ENCODE measurements at places on chromosomes 3 and 15.
A peak's percentile ranks its signal among the peaks of the same experiment; 100 is the strongest.

- peak; percentile 70 for DNase-seq
Observed at GRCh38 chr15:90001683-90002427, 731 bp downstream of the ZNF710 start.

GRCh38 chr3:121515862-121516261 lies 29.9 kb downstream of the POLQ start:
- DNase-seq, result no peak

DNA sequence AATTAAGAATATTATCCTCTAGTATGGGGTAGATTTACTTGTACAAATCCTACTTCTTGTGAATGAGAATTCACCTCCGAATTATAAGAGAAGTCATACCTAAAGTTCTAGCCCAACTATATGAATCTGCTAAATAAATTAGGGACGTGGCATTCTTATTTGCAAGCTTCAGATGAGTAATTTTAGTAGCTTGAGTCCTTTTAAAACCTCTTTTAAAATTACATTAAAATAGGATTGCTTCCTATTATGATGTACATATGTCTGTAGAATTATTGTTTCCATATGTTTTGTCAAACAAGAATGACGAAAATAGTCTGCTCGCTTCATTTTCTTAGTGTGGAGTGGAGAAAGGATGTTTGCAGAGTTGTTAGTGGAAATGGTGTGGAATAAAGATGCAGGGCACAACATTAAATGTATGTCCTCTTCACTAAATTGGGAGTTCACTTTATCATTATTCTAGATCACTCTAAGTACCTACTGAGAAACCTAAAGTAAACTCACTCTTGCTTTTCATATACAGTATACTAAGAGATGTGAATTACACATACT lies 59.4 kb downstream of the CMSS1 start:
- DNase-seq, result peak; percentile 48

GRCh38 chr15:72005483-72005882 lies 112.5 kb downstream of the MYO9A start:
- no peak for DNase-seq

- no peak for DNase-seq
Observed at GRCh38 chr3:119748991-119749390, 32.9 kb upstream of the NR1I2 start.

DNA sequence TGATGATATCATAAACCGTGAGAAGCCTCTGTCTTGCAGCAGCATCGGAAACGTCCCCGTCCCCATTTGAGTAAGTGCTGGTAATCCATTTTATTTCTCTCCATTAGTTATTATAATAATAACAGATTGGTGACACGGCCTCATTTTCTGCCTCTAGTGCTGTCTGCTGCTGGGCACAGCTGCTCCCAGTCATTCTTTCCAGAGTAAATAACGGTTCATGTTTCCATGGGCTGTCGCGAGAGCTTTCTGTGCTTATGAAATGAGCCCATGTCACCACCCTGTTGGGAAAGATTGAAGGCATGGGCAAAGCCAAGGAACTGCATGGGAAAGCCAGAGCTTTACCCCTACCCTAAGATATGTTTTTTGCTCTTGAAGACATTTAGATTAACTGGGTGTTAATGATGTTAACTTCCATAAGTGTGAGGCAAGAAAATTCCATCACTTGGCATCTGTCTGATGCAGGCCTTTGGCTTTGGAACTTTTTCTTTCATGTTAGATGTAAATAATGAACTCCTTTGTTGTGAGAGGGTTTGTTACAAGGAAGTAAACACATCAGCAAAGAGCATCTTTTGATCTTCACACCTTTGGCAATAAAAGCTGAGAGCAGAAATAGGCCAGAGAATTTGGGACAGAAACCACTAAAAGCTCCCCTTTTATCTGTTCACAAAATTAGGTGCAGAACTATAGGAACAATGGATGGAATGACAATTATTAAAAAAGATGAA lies 141.8 kb downstream of the FILIP1L start:
- DNase-seq, result no peak

Data from fibroblast of skin of right quadriceps (primary cell).